ENCODE measurements at places on chromosomes 6 and 20. TPM values are rescaled to one million over a fixed set of nuclear protein-coding genes. Genes with fewer than 3 reads are reported as not detected.

Gene EYS
- 0.05 TPM for total RNA-seq

Gene BPIFB2
- not detected for total RNA-seq

Gene SIRPA
- 35.8 TPM for total RNA-seq

Gene SHLD1
- total RNA-seq: 6.7 TPM

Gene CUTA
- 183 TPM for total RNA-seq

Gene C20orf144
- total RNA-seq: 0.10 TPM

Gene EPHA7
- 0.04 TPM for total RNA-seq

Gene ID1
- total RNA-seq: 235 TPM

Gene PGBD1
- 4.3 TPM for total RNA-seq

Gene BPIFB4
- total RNA-seq: not detected

Gene TMEM244
- total RNA-seq: not detected

Gene HEY2
- total RNA-seq: 0.07 TPM

Gene SLC22A1
- total RNA-seq: 1.9 TPM

Gene ASIP
- total RNA-seq: not detected

Gene TXLNB
- not detected for total RNA-seq

Gene LRP11
- 33.8 TPM for total RNA-seq

Gene SGK2
- 7.2 TPM for total RNA-seq

Gene SMPD2
- 13.6 TPM for total RNA-seq

Measured in A549 treated with DMSO at 1 μM for 4 hours (cell line).